ENCODE measurements at places on chromosomes 3 and 15.

GRCh38 chr3:83216919-83217594, 1455.6 kb upstream of the GBE1 start:
- DNase-seq = no peak

GRCh38 chr3:73550032-73550431, 74.7 kb downstream of the PDZRN3 start:
- no peak for DNase-seq

- DNase-seq = peak; percentile 58
Measured at GRCh38 chr15:68383161-68384074, 48.5 kb downstream of the ITGA11 start.

- no peak for DNase-seq
Measured at GRCh38 chr15:37490707-37491106, 390.4 kb upstream of the MEIS2 start.

DNA sequence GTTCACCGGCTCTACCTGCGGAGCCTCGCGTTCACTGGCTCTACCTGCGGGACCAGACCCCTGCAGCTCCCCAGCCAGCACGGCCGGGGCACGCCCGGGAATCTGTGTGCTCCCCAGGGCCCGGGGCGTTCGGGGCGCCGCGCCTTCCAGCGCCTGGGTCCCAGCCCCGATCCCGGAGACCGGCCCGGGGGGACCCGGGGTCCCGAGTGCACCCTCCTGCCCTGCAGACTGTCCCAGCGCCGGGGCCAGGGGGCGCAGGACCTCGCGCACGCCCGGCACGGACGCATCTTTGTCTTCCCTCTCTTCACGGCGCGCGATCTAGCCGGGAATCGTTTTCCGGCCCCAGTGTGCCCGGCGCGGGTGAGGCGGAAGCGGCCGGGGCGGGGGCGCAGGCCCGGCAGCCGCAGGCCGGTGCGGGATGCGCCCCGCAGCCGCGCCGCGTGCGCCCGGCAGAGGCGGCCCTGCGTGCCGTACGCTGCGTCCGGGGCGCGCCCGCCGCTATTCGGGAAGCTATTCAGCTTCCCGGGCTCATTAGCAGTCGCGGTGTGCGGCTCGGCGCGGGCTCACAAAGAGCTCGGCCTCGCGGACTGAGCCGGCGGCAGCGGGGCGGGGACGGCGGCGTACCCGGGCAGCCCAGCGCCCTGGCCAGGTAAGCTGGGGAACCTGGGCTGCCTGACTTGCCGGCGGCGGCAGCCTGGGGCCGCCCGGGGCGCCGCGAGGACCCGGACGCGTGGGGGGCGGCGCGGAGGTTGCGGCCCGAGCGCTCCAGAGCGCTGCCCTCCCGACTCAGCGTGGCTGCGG, at the start of gene APBA2:
Gene APBA2 (plus strand): TSS at position 345 of the 801 bp plus-strand sequence. CDS start 167,911 bp downstream, outside the sequence.
- DNase-seq = peak; percentile 45

DNA sequence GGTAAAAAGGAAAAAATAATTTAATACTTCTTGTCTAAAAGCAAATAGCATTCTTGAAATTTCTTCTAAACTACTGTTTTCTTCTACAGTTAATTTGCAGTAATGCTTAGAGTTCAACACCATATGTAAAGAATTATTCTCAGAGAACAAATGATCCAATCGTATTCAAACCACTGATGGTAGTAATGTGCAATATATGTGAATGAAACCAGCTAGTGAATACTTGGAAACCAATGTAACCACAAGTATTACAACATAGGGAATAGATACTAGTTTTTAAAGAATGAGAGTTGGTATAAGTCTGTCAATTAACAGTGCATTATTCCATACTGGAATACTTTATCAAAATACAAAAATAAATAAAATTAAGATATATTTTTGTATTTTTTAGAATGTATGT, 850.0 kb downstream of the DIPK2A start:
- DNase-seq = no peak

DNA sequence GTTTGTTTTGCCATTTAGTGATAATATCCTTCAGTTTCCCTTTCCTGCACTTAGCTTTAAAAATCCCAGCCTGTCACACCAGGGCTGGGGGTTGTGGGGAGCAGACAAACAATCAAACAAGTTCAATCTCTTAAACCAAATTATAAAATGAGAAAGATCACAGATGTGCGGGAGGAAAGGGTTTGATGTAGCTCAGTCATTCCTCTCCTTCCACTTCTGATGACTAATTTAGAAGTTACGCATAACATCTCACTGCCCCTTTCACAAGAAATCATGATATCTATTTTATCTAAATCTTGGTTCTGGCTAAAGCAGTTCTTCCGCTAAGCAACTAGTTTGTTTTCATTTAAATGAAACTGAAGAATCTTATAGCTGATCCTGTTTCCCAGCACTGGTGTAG, 34.1 kb upstream of the ATG7 start:
- no peak for DNase-seq

DNA sequence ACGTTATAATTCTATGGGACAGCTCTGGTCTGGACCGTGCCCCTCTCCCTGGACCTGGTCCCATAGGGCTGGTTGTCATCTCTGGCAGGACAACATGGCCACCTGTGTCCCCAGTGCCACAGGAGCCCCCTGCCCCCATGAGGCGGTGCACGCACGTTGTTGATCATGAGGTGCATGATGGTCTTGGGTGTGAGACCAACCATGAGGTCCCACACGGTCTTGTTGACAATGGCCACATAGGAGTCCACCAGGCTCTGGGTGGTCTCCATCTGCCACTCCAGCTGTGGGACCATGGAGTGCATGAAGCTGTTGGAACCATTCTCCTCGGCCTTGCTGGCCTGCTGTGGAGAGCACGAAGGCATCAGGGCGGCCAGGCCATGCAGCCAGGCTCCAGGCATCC, 19.7 kb downstream of the GOLGA6D start:
- DNase-seq = no peak

DNA sequence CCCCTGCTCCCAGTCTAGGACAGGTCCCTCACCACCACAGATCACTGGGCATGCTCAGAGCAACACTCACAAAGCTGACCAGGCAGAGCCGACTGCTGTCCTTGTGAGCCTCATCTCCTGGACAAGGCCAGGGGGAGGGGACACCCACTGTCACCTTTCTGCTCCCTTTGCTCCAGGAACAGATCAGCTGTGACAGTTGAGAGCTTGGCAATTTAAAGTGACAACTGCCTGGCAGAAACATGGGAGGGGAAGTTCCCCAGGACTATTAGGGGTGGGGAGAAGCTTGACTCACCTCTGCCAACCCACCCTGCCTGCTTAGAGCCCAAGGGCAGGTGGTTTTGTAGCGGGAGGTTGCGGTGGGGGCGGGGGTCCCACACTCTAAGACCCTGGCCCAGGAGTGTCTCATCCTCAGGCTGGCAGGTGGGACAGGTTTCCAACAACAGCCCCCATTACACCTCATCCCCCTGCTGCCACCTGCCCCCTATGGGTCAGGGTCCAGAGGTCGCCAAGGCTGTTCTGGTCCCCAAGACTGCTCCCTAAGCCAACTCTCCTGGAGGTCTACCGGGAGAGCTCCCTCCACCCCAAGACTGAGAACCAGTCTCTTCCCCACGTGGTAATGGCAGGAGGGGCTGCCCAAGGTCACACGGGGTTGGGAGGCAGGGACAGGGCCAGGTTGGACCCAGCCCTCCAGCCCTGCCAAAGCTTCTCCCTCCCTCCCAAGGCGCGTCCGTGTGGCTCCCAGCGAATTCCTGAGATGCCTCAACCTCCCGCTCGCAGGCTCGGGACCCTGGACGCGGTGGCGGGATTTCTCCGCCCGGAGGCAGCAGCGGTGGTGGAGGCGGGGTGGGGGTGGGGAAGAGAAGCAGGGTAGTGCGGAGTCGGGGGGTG, 80.4 kb downstream of the IQSEC1 start:
- no peak for DNase-seq

GRCh38 chr3:46891132-46891531, 13.6 kb downstream of the PTH1R start:
- DNase-seq = no peak

Measured in CD4-positive, alpha-beta T cell treated with Interleukin-21 for 1 hour (primary cell).